Activated CD4-positive, alpha-beta T cell treated with anti-CD3 and anti-CD28 coated beads for 24 hours (primary cell): ENCODE measurements at places on chromosomes 1 and 21.

DNA sequence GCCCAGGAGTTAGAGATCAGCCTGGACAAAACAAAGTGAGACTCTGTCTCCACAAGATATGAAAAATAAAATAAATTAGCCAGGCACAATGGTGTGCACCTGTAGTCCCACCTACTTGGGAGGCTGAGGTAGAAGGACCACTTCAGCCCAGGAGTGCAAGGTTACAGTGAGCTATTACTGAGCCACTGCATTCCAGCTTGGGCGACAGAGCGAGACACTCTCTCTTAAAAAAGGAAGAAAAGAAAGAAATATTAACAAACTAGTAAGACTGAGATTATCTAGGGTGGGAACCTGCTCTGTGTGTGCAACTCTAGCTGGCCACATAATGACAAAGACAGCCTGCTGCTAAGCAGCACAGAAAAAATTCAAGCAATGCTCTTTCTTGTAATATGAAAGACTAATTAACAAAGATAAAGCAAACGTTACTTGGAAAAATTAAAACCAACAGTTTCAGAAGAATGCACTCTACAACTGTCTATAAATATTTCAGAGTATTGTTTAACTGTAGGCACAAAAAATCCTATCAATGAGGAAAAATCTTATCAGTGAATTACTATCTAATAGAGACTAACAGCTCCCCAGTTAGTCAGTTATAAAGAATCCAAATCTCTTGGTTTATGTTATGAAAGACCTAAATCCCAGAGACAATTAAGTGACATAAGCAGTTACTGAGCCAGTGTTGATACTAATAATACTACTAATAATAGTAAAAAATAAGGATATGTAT is 74.5 kb downstream of the ENAH start:
- DNase-seq, result no peak

GRCh38 chr21:17513214-17514123 is 626 bp downstream of the CXADR start:
- DNase-seq, result no peak

- no peak for DNase-seq
Measured at GRCh38 chr1:18936814-18937481, 19.5 kb downstream of the IFFO2 start.

GRCh38 chr21:27040738-27041469 is 74.0 kb upstream of the ADAMTS5 start:
- no peak for DNase-seq

DNA sequence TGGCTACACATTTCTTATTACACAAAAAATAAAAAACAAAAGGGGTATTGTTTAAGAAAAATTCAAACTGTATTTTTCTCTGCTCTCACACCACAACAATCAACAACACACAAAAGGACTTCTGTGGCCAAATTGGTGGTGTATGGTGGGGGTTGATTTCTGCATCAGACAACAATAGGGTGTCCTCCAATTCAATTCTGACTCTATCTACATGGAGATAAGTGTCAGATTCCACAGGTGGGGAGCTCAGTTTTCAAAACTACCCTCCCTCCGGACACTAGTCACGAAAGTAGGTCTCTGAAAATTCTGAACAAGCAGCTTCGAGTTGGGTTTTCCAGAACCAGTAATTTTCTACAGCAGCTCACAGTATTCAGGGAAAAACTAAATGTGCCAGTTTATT is 744.9 kb upstream of the NCAM2 start:
- DNase-seq, result no peak

DNA sequence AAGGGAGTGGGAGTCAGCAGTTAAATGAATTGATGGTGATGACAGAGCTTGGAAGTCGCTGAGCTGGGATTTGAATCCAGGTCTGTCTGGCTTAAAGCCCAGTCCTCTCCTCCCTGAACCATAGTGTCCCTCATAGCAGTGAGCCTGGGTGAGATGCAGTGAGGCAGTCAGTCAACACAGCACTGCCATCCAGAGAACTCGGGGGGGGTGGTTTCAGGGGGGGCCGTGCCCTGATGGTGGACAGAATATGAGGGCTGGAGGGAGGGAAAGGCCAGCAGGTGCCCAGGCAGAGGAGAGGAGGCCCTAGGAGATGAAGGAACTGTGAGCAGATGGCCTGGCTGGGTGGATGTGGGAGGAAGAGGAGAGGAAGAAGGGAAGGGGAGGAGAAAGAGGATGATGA is 405.6 kb downstream of the PTPRU start:
- no peak for DNase-seq

GRCh38 chr1:160062230-160062532 is 7.8 kb downstream of the KCNJ10 start:
- no peak for DNase-seq

DNA sequence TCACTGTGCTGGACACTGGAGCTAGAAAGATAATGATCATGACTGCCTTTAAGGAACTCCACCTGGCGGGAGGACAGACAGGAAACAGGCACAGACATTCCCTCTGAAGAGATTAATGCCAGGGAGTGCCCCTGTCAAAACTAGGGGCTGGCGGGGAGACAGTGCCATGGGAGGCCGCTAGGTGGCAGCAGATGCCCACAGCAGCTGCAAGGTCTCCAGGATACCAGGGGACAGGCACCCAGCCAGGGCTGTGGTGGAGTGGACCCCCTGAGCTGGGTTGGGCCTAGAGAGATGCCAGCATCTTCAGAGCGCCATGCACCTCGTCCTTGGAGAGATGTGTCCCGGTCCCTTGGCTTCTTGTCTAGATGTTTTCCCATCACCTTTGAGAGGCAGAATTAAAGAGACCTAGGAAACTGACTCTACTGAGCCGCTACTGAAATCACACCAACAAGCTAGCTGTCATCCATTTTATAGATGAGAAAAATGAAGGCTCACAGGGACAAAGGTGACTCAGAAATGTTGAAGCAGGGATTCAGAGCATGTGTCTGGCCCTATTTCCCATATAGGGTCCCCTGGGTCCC is 3.6 kb downstream of the REN start:
- DNase-seq, result peak; percentile 74
